ENCODE measurements at places on chromosomes 3 and 15. TPM values are rescaled to one million over a fixed set of nuclear protein-coding genes. Genes with fewer than 3 reads are reported as not detected.
A peak's percentile ranks its signal among the peaks of the same experiment; 100 is the strongest.

DNA sequence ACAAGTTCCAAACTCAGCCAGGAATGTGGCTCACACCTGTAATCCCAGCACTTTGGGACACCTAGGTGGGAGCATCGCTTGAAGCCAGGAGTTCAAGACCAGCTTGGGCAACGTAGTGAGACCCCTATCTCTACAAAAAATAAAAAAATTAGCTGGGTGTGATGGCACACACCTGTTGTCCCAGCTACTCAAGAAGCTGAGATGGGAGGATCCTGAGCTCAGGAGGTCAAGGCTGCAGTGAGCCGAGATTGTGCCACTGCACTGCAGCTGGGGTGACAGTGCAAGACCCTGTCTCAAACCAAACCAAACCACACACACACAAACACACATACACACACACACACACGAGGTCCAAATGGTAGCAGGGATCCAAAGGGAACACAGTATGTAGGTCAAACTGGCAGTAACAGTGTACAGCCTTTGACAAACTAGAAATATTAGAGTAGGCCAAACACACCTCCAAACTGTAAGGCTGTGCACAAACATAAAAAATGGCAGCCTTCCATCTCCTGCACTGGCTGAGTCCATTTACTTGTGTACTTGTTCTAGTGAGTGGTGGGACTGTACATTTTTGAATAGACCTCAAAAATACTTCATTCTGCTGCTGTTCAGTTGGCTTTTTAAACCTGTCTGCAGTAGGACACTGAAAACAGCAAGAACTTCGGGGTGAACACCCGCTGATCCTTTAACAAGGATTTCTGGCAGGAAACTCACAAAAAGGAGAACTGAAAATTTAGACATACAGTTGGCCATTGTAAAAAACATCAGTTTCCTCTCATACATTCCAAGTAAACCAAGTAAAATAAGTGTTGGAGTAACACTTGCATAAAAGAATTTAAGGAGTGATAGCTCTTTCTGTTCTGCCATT, 33.6 kb downstream of the INTS14 start:
- DNase-seq: no peak

- no peak for DNase-seq
Observed at GRCh38 chr3:153038367-153038766, 123.7 kb upstream of the RAP2B start.

DNA sequence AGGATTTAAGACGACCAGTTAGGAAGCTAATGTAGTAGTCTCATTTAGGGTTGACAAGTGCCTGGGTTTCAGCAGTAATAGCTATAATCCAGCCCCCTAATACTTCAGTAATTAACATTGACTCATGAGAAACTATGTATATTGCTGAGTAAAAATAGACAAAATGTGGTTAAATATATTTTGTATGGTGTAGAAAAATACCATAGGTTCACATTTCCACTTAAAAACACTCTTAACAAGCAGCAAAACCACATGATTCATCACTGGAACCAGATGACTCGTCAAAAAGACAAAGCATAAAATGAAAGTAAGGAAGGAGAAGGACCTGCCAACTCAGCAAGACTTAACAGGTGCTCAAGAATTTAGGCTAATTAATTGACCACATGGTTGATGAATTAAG, 288.9 kb downstream of the EFHB start:
- DNase-seq: no peak

DNA sequence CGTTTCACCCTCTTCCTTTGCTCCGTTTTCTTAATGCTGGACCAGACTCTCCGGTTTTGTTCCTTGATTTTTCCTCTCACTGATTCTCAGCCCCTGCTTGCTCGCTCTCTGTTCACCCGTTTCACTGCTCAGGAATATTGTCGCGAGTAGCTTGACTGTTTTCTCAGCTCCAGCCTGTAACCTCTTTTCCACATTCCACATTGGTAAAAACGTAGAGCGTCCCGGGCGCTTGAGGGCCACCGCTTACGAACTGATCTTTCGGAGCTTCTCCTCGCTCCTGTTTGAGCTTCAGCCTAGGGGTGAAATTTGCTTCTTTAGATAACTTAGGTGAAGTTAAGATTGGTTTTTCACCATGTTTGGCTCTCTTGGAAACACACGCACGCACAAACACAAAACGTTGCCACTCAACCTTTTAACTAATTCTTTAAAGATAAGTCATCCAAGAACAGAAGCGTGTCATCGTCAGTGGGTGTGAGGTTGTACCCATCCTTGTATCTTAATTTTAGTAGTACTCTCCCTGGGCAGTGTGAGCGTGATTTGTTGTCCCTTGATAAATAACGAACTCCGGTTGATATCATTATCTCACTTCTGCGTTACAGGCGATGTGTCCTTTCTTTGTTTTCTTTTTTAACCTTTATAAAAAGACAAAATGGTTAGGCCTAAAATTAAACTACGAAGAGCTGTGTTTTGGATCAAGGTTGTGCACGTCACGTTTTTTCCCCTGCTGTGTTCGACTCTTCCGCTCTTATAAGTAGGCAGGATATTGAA, 1.0 kb downstream of the PAK2 start:
- peak; percentile 51 for DNase-seq

- DNase-seq: no peak
Observed at GRCh38 chr3:53811143-53811927, 34.9 kb downstream of the CHDH start.

DNA sequence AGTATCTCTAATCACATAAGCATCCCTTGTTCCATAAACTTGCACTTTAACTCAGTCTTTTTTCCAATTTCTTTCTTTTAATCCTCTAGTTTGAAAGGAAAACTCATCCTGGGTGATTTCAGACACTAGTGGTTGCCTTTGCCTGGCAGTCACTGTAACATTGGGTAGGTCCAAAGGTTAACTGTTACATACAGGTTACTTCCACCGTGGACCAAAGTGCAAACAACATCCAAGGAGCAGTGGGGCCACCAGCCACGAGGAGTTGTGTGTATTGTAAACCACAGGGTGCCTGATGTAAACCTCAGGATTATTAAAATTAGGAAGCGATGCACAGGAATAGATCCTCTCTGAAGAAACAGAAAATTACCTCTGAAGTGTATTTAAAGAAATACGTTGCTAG, 75.0 kb downstream of the HCN4 start:
- DNase-seq: no peak

DNA sequence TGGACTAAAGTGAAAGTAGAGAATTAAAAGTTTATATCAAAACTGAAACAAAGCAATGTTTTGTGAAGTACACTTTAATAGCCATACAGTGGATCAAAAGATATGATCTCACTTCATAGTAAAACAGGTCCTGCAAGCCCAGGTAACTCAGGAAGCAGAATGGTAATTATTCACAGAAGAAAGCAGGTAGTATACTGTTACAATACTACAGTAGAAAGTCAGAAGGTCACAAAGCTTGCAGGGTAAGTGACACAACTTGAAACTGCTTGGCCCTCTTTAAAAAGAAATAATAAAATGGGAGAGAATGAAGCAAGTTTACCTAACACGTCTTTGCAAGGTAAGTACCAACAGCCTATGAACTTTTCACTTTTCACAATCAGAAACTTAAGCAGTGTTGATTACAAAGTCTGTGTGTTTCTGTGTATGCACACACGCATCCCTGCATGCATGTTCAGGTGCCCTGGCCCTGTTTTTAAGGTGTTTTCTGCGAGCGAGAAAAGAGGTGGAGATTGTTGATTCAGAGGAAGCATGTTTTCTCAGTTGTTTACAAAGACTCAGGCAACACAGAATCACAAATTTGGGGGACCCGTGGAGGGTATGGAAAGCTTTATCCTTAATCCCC, at the start of gene NAALADL2:
Gene NAALADL2, plus strand, starts transcription at position 221 of the 622 bp plus-strand sequence.
- DNase-seq: no peak

- peak; percentile 37 for DNase-seq
Observed at GRCh38 chr3:11459186-11459824, 184.4 kb downstream of the VGLL4 start.

DNA sequence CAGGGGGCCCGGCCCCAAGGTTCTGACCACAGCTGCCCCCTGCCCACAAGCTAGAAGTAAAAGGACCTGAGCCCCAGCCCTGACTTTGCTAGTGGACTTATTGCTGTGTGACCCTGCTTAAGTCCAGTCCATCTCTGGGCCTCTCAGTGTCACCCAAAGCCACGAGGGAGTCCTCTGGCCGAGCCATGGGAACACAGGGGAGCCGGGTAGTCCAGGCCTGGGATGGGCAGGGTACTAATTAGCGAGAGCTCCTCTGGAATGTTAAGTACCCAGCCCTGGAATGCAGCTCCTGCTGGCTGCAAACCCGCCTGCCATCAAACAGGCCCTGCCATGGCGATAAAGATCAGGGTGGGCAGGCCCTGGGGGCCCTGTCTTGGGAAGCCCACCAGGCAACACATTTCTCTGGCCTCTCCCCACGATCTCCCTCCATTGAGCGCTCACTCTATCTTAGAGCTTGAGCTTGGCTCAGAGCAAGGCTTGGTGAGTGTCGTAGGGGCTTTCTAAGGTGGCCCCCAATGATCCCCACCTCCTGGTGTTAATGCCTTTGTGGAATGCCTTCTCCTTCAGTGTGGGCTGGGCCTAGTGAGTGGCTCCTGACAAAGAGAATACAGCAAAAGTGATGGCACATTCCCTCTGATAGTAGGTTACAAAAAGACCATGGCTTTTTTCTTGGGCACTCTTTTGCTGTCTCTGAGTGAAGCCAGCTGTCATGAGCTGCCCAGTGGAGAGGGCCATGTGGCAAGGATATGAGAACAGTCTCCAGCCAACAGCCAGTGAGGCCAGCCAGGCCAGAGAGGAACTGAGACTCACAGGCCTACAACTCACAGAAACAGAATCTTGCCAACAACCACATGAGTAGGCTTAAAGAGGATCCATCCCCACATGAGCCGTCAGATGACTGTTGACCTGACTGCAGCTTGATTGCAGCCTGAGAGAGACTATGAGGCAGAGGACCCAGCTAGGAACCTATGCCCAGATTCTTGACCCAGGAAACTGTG, 133.1 kb downstream of the SMAD6 start:
- no peak for DNase-seq

DNA sequence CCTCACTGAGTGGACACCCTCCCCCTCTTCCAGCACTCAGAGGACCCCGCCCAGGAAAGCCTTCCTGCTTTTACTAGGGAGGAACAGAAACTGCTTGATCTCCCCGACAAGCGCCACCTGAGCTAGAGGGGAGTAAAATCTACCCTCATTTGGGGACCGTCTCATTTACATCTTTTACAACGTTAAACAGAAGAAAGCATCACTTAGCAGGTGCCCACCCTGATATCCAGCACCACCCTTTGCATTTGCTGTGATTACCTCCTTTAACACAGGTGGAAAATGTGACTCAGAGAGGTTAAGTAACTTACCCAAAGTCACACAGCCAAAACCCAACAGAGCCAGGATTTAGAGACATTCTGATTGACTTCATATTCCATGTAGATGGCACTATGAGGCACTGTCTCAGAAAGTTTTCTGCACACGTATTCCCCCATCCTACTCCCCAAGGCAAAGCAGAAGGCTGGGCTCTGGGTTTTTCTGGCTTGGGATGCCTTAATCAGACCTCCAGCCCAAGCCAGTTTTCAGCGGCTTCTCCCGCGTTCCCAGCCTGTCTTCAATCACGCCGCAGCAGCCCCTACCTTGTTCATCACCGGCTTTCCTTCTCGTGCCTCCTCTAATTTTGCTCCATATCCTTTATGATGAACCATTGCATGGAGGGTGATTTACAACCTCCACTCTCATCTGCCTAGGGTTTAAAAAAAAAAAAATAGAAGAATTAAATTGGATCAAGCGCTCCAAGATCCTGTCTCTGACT, 314.6 kb upstream of the PROK2 start:
- DNase-seq: no peak

DNA sequence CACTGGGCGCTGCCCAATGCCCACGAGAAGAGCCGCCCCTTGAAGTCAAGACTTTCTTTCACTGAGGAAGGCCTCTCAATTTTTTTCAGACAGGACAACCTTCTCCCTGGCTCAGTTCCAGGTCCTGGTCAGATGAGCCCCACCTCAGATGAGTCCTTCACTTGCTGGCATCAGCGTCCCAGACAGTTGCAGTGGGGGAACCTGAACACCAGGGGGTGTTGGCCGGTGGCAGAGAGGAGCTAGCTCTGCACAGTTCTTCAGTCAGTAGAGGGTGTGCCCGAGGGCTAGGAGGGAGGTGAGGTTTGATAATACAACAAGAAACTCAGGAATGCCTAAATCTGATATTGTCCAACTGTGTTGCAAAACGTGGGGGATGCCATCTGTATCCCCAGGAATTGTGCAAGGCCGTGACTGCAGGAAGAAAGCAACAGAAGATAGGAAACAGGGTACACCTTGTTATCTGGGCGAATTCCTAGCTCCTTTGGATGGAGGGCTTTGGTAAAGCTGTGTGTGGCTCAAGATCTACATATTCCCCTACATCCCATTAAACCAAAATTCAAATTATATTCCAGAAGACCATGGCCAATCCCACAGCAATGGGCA, 34.3 kb downstream of the CCR3 start:
- no peak for DNase-seq

- peak; percentile 49 for DNase-seq
Observed at GRCh38 chr15:99507504-99508310, 58.1 kb upstream of the MEF2A start.

DNA sequence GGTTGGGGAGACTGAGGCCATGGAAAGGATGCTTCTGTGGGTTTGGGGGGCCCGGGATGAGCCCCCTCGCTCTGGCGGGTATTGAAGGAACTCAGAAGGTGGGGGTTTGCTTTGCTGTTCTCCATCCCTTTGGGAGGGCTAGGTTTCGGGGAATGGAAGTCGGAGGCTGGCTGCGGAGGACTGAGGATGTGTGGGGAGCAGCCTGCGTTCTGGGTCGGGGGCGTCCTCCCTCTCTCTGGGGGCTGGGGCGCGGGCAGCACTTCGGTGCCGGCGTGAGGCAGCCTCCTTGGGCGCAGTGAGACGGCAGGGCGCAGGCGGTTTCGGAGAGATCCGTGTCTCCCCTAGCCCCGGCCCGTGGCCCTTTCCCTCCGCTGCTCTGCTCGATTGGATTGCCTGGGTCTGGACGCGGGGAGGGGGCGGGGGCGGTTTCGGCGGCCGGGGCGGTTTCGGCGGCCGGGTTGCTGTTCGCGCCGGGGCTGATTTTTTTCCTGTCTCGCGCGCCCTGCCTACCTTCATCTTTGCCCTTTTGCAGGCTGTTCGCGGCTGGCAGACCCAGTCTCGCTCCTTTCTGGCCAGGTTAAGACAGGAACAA, 1.4 kb downstream of the PTPRG start:
- DNase-seq: peak; percentile 58

- peak; percentile 51 for DNase-seq
Observed at GRCh38 chr3:148975248-148975647, 16.1 kb upstream of the GYG1 start.

DNA sequence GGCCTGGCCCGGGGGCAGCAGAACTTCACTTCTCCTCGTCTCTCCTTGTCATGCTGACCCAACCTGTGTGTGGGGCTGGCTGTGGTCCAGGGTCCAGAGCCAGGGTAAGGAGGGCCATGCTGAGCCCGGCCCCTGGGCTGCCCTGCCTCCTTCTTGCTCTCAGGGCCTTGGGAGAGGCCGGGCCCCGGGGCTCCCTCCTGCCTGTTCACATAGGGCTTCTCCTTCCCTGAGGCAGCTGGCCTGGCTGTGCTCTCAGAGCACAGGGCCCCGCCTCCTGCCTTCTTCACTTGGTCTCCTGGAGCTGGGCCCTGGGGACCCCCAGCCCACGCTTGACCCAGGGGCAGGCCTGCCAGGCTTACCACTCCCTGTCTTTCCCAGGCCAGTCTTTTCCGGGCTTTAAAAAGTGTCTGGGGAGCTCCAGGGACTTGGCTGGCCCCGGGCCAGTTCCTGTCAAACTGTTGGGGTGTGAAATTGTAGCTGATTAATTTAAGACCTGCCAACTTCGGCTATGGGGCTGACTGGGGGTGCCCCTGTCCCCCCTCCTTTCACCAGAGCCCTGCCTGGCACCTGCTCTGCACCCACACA, 11.8 kb downstream of the PLXNA1 start:
- no peak for DNase-seq

The IGSF11 gene
- polyA plus RNA-seq: 0.86 TPM

Data from hindlimb muscle (tissue), 1 donor.